ENCODE measurements at places on chromosomes 5 and 9.
A peak's percentile ranks its signal among the peaks of the same experiment; 100 is the strongest.

DNA sequence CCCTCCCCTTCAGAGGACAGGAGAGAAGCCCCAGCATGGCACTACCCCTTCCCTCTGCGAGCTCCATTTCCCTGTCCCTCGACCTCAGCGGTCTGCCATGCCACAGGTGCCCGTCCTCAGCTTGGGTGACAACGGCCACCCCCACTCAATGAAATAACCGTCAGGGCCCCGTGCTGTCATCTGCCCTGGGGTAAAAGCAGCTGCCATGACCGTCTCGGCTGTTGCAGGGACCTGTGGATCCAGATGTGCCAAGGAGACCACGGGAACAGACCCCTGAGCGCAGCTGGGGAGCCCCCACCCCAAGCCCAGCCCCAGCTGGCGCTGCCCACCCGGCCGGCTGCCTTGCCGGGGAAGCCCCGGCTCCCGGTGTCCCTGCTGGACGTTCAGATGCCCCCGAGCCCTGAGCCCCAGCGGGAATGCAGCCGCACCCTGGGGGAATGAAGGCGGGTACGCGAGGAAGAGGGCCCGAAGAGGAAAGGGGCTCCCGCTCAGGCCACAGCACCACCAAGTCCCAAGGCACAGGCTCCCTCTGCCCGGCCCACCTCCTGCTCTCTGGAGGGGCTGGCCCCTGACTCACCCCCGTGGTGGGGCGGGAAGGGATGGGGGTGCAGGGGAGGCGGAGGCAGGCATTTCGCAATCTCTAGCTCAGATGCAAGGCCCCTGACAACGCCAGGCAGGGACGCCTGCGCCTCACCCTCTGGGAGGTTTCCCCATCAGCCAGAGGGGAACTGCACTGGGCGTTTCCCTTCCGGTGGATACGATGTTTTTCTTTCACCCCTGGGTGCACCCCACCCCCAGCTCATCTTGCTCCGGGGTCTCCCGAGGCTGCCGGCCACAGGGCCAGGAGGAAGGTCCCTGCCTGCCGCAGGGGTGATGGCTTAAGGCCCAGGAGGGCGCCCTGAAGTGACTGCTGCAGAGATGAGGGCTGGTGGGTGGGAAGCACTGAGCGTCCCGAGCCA lies 49.2 kb downstream of the NACC2 start:
- DNase-seq: no peak

GRCh38 chr5:10065428-10066000 lies 184.2 kb downstream of the ATPSCKMT start:
- DNase-seq: no peak

- no peak for DNase-seq
These were observed 247.5 kb upstream of the TMEM161B start for GRCh38 chr5:88515881-88516819.

- DNase-seq: no peak
These were observed 246.6 kb downstream of the HSPA4 start for GRCh38 chr5:133298447-133298846.

GRCh38 chr5:96765043-96765442 lies 42.7 kb downstream of the ERAP1 start:
- no peak for DNase-seq

- DNase-seq: no peak
These were observed 73.3 kb upstream of the IFNK start for GRCh38 chr9:27450752-27451151.

GRCh38 chr5:181114844-181115778 lies 15.9 kb downstream of the OR2V1 start:
- peak; percentile 41 for DNase-seq

- no peak for DNase-seq
These were observed 12.0 kb downstream of the URM1 start for GRCh38 chr9:128383007-128383753.

DNA sequence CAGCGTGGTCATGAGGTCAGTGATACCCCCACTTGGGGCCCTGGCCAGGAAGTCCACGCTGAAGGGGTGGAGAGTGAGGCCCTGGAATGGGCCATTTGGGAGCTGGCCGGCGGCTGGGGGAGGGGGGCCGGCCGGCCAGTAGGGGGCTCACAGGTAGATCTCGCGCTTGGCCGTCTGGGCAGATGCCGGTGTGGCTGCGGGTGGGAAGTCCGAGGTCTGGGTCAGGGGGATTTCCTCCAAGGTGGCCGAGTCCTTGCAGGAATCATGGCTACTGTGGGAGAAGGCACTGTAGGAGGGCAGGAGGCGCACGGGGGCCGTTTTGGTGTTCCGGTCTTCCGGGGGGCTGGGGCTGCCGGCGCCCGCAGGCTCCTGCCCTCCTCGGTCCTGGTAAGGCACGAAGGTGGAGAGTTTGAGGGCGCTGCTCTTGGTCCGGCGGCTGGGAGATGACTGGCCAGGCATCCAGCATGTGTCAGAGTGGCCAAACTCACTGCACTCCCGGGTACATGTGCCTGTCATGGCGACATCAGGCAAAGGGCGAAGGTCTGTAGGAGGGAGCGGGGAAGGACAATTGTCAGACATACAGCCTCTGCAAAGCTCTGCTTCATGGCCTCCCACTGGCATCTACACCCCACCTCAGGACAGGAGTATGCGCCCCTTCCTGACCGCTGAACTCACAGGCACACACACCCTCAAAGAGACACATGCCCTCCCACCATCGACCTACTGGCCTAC lies 24.1 kb downstream of the PCDH1 start:
- no peak for DNase-seq

- DNase-seq: peak; percentile 78
These were observed 83.5 kb downstream of the PDE4D start for GRCh38 chr5:59810041-59810440.

- peak; percentile 13 for DNase-seq
These were observed 5.3 kb upstream of the TXN start for GRCh38 chr9:110261632-110262031.

DNA sequence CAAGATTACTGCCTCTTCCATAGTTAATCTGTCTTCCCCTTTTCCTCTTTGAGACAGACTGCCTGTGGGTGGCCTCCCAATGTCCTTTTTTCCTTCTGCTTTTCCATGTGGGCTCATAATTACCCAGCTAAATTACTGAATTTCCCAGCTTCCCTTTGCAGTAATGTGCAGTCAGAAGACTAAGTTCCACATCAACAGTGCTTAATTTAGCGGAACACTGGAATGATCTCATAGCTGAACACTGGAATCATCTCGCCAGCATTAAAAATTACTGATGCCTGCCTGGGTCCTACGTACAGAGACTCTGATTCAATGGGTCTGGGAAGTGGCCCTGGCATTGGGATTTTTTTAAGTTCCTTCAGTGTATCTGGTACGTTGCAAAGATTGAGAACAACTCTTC lies 84.3 kb downstream of the DNAH5 start:
- no peak for DNase-seq

- DNase-seq: no peak
These were observed 50.3 kb downstream of the OTP start for GRCh38 chr5:77588175-77588574.

- no peak for DNase-seq
These were observed 146.7 kb downstream of the SV2C start for GRCh38 chr5:76229900-76230299.

DNA sequence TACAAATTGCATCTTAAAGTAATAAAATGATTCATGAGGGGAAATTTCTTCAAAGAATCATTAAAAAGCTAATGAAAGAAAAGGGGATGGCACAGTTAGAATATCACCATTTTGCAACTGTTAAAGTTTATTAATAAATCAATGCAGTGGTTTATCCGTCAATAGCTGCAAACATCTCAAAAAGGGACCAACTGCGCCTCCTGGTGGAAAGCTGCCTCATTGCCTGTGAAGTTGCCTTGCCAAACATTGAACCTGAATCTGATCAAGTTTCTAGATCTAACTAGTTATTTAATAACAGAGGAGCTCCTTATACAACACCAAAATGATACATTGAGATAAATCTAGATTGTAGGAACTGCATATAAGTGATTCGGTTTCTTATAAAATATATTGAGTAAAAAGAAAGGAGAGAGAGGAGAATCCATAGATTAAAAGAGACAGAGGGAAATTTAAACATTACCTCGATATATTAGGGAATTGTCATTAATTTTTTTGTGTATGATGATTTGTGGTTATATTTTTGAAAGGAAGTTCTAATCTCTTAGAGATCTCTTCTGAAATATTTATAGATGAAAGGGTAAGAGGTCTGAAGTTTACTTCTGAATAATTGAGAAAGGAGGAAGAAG lies 6.9 kb upstream of the NDUFB6 start:
- DNase-seq: peak; percentile 59

- DNase-seq: no peak
These were observed 37.1 kb downstream of the FUBP3 start for GRCh38 chr9:130616451-130616850.

- DNase-seq: peak; percentile 81
These were observed 9.9 kb upstream of the PLEKHG4B start for GRCh38 chr5:82097-82496.

DNA sequence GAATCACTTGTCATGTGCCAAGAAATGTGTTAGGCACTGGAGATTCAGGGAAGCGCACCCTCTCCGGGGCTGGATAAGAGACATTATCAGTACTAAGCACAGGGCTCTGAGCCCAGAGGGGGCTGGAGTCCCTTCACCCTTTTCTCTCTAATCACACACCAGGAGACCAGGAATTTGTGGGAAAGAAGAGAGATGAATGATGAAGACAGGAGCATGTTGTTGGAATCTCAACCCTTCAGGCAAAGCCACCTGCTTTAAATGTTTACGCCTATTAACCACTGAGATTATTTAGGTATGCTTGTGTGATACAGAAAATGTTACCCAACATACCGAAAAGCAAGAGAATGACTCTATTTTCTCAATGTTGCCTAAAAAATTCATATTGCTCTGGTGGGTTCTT lies 119.8 kb downstream of the ENTREP1 start:
- DNase-seq: no peak

- no peak for DNase-seq
These were observed 125.6 kb upstream of the KLF9 start for GRCh38 chr9:70540016-70540415.

GRCh38 chr5:167985373-167985772 lies 306.1 kb upstream of the WWC1 start:
- DNase-seq: no peak

DNA sequence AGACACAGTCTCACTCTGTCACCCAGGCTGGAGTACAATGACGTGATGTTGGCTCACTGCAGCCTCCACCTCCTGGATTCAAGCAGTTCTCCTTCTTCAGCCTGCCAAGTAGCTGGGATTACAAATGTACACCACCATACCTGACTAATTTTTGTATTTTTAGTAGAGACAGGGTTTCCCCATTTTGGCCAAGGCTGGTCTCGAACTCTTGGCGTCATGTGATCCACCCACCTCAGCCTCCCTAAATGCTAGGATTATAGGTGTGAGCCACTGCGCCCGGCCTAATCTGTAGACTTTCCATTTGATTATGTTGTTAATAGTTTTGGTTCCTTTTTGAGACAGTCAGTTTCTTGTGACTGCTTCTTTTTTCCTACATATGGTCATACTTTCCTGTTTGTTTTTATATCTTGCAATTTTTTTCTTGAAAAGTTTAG lies 31.0 kb downstream of the MTREX start:
- DNase-seq: no peak

DNA sequence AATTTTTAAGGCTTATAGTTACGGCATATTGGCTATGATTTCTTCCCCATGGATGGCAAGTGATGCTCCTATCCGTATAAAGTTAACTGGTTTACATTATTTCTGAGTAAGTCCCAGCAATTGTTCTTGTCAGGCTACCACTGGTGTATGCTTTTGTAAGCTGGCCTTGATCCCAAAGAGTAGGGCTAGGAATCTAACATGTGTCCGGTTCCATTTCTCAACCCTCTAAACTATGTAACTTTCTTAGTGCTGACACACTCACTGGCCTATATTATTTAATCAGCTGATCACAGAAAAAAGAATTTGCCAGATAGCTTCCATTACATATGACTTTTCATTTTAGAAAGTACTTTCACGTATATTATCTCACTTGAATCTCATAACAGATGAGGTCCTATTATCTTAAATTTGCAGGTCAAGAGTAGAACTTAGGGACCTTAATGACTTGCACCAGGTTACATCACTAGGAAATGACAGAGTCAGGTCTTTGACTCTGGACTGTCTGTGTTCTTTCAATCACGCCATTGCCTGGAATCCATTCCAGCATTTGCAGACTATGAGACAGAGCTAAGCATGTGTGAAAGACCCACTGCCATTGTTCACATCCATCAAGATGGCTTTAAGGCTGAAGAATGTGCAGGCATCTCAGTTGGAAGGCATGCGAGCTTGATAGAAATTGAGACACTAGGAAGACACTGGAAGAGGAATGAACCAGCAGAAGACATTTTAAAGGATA lies 362.9 kb downstream of the ARRDC3 start:
- no peak for DNase-seq

DNA sequence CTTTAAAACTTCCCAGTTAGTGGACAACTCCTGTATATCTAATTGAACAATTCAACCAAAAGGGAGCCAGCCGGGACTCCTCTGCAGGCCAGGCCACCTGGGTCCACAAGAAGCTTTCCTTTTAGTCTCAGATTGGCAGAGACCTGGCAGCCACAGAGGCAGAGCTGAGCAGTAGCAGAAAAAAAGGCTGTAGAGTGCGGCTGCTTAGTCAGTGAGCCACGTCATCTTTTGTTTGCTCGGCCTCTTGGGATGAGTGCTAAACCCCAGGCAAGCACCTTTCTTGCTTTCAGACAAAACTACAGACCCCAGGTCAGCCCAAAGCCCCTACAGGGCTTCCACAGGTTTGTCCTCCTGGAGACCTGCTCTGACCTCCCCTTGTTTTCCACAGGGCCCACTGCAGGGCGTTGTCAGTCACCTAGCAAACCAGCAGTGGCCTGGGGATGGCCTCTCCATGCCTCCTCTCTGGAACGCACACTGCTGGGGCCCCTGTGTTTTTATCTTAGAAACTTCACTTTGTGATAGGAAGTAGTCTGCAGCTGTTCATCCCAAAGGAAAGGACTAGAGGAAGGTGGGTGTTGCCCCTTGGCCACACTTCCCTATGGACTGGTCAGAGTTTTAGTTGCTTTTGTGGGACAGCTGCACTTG lies 49.9 kb downstream of the SHB start:
- peak; percentile 82 for DNase-seq

DNA sequence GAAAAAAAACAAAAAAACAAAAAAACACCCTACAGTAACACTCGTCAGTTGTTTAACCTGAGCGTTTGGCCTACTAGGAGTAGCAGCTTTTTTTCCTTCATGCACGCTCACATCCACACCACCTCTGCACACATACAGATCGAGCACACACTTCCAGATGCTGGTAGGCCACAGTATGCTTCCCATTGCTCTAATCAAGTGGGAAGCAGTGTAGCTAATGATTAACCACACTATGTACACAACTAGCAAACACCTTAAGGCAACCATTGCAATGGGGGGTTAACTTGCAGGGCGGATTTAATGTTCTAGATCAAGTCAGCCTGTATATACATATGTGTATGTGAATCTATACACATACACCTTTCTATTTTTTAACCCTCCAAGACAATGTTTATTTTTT lies 65.5 kb upstream of the GLRX start:
- DNase-seq: no peak

DNA sequence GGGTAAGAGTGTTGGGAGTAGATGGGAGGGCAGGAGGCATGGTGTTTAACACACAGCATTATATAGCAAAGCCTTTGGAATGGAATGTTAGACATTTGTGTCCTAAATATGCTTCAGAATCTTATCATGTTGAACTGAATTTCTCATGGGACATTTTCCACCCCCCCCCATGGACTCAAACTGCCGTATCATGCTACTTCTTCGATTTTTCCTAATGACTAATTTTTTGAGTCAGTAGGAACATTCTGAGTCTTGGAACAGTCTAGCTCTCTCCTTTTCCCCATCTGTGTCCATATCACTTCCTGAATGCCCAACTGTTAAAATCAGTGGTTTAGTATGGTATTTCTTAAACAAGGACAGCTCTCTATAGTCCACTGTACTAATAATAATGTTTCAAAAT lies 380.6 kb downstream of the TLE4 start:
- DNase-seq: peak; percentile 42

Measured in EL (cell line).